ENCODE measurements at places on chromosomes 16 and 17.

- no peak for DNase-seq
These were observed 3.0 kb downstream of the MSI2 start for GRCh38 chr17:57259306-57259705.

DNA sequence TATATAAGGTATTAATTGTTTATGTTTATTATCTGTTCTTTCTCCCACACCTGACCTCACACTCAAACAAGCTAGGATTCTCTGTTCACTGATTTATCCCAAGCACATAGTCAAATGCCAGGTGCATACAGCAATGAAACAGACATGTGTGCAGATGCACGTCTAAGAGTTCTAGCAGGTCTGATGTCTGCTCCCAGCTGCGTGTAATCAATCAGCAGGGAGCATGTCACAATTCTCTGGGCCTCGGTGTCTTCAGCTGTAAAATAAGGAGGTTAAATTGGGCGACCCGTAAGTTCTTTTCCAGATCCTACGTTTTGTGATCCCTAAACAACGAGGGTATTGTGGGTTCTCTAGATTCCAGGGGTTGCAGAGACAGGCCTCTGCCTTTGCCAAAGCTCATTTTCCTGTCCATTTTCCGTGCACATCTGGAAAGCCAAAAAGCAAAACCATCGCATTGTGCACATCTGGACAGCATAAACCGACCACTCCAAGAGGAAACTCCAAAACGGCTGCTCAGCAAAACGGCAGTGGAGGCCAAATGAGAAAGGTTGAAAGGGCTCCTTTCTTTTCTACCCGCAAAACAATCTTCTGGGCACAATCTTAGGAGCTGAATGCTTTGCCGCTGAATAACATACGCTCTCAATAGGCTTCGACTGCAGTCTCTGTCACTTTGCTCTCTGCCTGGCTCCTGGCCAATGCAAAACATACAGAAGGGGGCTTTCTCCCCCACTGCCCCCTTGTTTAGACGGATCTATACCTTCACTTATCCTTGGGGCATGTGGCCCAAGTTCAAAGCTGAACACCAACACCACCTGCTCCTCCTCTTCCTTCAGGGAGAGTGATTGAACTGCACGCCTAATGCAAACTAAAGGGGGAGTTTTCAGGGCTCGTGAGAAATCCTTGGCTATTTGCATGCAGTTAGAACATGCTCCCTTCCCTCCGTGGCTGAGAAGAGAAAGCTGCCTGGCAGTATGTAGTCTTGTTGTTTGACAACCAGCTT, 426.3 kb downstream of the SLC39A11 start:
- no peak for DNase-seq

GRCh38 chr16:85436207-85436606, 176.9 kb upstream of the GSE1 start:
- DNase-seq: no peak

DNA sequence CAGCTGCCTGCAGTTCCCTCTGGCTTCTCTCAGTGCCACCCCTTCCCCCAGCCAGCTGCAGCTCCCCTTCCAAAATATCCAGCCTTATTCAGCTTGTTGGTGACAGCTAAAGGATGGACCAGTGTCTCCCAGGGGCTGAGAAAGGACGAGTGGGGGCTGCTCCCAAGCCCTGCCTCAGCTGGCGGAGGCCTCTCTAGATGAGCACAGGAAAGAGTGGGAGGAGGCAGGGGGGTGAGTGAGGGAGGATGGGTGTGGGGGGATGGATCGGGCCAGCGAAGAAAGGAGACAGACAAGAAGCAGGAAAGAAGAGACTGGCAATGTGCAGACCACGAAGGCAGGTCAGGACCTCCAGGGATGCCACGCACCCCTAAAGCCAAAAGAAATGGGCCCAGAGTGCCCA, 17.5 kb downstream of the PIPOX start:
- no peak for DNase-seq

GRCh38 chr17:22273308-22273707, 581.0 kb downstream of the KCNJ18 start:
- DNase-seq: no peak

DNA sequence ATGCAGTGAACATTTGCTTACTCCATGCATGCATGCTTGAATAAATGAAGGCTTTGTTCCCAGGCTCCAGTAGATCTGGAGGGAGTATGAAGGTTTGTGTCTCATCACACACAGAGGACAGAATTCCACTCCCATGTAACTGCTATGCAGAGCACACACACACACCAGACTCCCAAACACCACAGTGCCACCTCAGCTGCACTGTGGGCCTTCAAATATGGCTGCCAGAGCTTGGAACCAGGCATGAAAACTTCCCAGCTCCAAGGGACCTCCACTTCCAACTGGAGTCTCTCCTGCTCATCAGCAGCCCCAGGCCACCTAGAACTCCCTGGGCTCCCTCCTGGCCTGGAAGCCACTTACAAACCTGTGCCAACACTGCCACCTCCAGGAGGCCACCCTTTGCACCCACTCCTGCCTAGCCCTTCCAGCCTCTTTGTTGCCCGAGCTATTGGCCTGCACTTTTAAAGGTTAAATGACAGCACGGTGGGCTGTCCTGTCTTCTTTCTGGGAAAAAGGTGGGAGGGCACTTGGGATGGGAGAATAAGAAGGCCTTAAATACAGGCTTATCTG, 151.2 kb downstream of the ZNF423 start:
- DNase-seq: no peak

DNA sequence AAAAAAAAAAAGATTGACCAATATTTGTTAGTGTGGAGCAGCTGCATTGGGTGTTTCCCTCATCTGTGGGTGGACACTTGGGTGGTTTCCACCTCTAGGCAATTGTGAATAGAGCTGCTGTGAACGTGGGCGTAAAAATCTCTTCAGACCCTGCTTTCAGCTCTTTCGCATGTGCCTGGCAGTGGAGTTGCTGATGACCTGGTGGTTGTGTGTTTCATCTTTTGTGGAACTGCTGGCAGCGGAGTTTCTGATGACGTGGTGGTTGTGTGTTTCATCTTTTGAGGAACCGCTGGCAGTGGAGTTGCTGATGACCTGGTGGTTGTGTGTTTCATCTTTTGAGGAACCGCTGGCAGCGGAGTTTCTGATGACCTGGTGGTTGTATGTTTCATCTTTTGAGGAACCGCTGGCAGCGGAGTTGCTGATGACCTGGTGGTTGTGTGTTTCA, 21.4 kb downstream of the ZC3H18 start:
- DNase-seq: no peak

- no peak for DNase-seq
These were observed 2.0 kb upstream of the LPO start for GRCh38 chr17:58236394-58236793.

DNA sequence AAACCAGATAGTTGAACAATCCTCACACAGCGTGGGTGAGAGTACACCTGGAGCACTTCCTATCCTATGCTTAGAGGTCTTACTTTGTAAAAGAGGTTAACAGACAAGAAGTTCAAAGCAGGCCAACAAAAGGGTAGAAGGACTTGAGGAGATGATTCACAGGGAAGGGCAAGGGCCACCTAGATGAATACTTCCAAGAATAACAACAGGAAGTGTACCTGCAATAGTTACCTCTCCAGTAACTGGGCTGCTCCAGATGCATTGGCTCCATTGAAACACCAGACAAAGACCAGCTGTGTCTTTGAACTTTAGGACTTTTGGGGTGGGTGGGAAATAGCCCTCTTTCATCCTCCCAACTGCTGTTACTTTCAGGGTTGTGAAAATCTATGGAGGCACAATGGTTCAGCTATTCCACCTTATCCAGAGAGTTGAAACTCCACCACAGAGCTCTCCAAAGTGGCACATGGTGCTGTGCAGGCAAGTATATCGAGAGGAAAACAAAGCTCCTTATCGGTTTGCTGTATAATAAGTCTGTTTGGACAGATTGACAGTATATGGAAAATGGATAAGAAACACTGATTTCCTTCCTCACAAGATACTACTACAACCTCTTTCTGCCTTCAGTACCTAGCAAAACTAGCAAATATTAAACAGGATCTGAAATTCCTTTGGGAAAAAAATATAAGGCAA, 22.7 kb downstream of the RNF43 start:
- no peak for DNase-seq

GRCh38 chr16:54174750-54175149, 111.8 kb downstream of the IRX3 start:
- no peak for DNase-seq

DNA sequence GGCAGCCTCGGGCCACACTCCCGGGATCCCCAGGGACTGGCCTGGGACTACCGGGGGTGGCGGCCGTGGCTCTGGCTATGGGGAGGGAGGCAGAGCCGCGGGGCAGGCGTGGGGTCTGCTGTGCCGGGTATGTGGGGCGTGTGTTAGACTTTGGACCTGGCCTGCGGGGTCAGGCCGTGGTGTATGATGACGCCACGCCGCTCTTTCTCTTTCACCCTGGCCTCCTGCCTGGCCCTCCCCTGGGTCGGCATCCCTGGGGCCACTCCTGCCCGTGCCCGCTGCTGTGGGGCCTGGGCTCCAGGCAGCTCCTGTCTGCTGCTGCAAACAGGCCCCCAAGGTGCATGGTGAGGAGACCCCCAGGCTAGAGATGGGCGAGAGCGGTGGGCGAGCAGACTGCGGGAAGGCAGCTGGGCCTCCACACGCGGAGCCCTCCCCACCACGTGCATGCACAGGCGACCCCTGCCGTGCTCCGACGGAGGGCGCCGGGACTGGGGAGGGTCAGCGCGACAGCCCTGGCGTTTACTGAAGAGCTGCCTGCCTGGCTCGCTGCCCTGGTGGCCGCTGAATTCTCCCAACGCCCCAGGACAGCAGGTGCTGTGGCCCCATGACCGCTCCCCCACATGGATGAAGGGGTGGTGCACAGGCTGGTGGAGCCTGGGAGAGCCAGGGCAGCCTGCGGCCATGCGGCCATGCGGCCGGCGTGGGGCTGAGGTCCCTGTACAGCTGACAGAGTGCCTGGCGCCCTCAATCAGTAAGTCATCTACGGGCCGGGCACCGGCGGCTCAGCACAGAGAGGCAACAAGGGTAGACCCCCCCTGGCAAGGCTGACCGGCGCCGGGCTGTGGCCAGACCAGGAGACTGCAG, 16.0 kb downstream of the CAPN15 start:
- DNase-seq: no peak

GRCh38 chr16:53090286-53090590, 35.4 kb downstream of the CHD9 start:
- DNase-seq: no peak

DNA sequence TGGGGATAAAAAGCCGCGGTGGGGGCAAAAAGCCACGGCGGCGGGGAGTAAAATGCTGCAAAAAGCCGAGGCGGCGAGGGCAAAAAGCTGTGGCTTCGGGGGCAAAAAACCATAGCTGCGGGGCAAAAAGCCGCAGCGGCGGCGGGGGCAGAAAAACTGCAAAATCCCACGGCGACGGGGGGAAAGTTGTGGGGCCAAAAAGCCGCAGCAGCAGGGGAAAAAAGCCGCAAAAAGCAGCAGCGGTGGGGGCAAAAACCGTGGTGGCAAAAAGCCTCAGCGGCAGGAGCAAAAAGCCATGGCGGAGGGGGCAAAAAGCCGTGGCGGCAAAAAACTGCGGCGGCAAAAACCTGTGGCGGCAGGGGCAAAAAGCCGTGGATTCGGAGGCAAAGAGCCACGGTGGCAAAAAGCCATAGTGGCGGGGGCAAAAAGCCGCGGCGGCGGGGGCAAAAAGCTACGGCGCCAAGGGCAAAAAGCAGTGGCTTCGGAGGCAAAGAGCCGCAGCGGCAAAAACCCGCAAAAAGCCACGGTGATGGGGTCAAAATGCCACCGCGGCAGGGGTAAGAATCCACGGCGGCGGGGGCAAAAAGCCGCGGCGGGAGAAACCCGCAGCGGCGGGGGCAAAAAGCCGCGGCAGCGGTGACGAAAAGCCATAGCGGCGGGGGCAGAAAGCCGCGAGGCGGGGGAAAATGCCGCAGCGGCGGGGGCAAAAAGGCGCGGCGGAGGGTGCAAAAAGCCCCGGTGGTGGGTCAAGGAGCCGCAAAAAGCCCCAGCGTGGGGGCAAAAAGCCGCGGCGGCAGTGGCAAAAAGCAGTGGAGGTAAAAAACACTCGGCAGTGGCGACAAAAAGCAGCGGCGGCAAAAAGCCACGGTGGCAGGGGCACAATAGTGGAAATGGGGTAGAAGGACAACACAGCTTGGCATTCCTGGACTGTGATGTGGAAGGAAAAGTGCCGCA, 192.8 kb downstream of the SHCBP1 start:
- DNase-seq: no peak

- DNase-seq: no peak
These were observed 36.2 kb downstream of the CDRT4 start for GRCh38 chr17:15431196-15431595.

GRCh38 chr17:6299275-6299674, 135.6 kb downstream of the AIPL1 start:
- no peak for DNase-seq

GRCh38 chr17:68344701-68345136, 53.4 kb downstream of the ARSG start:
- DNase-seq: no peak

GRCh38 chr17:32608267-32608666, 121.5 kb downstream of the CDK5R1 start:
- no peak for DNase-seq

- DNase-seq: no peak
These were observed 114.4 kb downstream of the CDH13 start for GRCh38 chr16:82741073-82741615.

DNA sequence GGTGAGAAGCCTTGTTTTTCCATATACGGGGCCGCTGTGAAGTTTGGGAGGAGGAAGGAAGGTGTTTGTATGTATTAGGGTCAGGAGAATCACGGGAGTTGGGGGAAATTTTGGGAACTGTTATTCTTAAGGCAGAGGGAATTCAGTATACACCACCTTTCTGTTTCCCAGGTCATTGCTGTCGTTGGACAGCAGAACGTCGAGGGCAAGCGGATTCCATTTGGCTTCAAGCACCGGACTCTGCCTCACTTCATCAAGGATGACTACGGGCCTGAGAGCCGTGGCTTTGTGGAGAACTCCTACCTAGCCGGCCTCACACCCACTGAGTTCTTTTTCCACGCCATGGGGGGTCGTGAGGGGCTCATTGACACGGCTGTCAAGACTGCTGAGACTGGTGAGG, 17.6 kb downstream of the POLR2A start:
- DNase-seq: no peak

- no peak for DNase-seq
These were observed 46.9 kb upstream of the CDC42EP4 start for GRCh38 chr17:73358668-73359067.

- DNase-seq: no peak
These were observed 65.6 kb upstream of the CBX4 start for GRCh38 chr17:79904865-79905264.

DNA sequence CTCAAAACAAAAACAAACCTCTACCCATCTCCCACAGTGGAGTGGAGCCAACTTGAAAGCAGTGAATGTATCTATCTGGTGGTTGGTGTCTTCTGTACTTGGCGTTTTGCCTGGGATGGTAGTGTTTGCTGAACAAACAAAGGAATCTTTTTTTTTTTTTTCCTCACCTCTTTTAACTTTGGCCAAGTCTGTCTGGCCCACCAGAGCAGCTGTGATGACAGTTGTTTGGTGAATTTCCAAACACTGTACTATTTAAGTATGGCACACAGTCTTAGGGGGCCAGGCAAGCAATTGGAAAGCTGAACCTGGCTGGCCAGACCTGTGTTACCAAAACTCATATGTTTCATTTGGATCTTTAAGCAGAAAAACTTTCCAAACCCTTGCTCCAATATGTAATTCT, 101.8 kb upstream of the CDH13 start:
- DNase-seq: no peak
